ENCODE measurements at places on chromosomes 3 and 15. TPM values are rescaled to one million over a fixed set of nuclear protein-coding genes. Genes with fewer than 3 reads are reported as not detected.

SPATA12 gene
- total RNA-seq, result not detected

ST8SIA2 gene
- total RNA-seq, result not detected

FGF7 gene
- total RNA-seq, result 129 TPM

CD47 gene
- 50.8 TPM for total RNA-seq

BFSP2 gene
- not detected for total RNA-seq

GABRR3 gene
- not detected for total RNA-seq

AMIGO3 gene
- total RNA-seq, result 0.54 TPM

IGSF10 gene
- 11.6 TPM for total RNA-seq

MESP1 gene
- total RNA-seq, result 1.2 TPM

FSIP1 gene
- 0.25 TPM for total RNA-seq

PSMA4 gene
- 114 TPM for total RNA-seq

TNFAIP8L3 gene
- total RNA-seq, result 6.6 TPM

MINAR1 gene
- total RNA-seq, result 1.00 TPM

CNTN4 gene
- total RNA-seq, result not detected

LYZL4 gene
- total RNA-seq, result not detected

CIDEC gene
- 37.6 TPM for total RNA-seq

OXTR gene
- total RNA-seq, result 3.2 TPM

SV2B gene
- 0.87 TPM for total RNA-seq

DNASE1L3 gene
- total RNA-seq, result not detected

ST3GAL6 gene
- total RNA-seq, result 12.0 TPM

EPHA6 gene
- total RNA-seq, result not detected

GOLGA8M gene
- total RNA-seq, result 1.2 TPM

BMF gene
- 2.3 TPM for total RNA-seq

IL17RD gene
- 1.00 TPM for total RNA-seq

CLRN1 gene
- not detected for total RNA-seq

NRROS gene
- 1.5 TPM for total RNA-seq

PLA2G4D gene
- not detected for total RNA-seq

ITGB5 gene
- 199 TPM for total RNA-seq

VGLL3 gene
- total RNA-seq, result 41.7 TPM

CBLB gene
- total RNA-seq, result 25.4 TPM
